Tibial artery (tissue), 4 donors: ENCODE measurements at places on chromosomes 7 and 10.

- no peaks in the 10 kb centered on the region for H3K36me3 ChIP-seq
- no peak overlapping the region for H3K4me3 ChIP-seq
- H3K4me1 ChIP-seq = peaks cover 59% of the 10 kb centered on the region
- no peak for DNase-seq
Observed at GRCh38 chr7:3107228-3107763, 63.6 kb upstream of the CARD11 start.

- no peaks in the 10 kb centered on the region for H3K4me1 ChIP-seq
- H3K27me3 ChIP-seq = no peaks in the 10 kb centered on the region
- no peak for DNase-seq
- no peak overlapping the region for H3K27ac ChIP-seq
Observed at GRCh38 chr7:108467391-108467790, 11.2 kb upstream of the NRCAM start.

GRCh38 chr10:68784476-68784875, 42.9 kb upstream of the STOX1 start:
- H3K4me3 ChIP-seq = no peak overlapping the region
- H3K4me1 ChIP-seq = no peaks in the 10 kb centered on the region
- H3K36me3 ChIP-seq = peaks cover 97% of the 10 kb centered on the region
- DNase-seq = no peak
- H3K27me3 ChIP-seq = no peaks in the 10 kb centered on the region
- H3K27ac ChIP-seq = no peak overlapping the region

DNA sequence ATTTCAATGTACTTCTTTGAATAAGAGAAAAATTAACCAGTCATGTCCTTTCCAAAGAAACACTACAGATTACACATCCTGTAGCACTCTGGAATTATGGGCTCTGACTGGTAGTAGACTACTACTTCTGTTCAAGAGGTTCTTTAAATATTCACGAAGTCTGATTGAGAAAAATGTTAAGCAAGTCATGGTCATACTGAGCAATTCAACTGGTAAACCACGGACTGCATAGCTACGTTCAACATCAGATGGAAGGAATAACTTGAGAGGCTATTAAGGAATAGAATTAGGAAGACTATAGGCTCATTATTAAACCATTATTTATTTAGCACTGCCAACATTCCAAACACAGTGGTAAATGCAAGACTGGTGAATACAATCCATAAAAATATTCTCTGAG, 160.8 kb downstream of the IMMP2L start:
- no peak for DNase-seq
- H3K27ac ChIP-seq = peak overlapping the region; percentile 46
- H3K36me3 ChIP-seq = no peaks in the 10 kb centered on the region
- H3K4me1 ChIP-seq = peaks cover 6% of the 10 kb centered on the region

DNA sequence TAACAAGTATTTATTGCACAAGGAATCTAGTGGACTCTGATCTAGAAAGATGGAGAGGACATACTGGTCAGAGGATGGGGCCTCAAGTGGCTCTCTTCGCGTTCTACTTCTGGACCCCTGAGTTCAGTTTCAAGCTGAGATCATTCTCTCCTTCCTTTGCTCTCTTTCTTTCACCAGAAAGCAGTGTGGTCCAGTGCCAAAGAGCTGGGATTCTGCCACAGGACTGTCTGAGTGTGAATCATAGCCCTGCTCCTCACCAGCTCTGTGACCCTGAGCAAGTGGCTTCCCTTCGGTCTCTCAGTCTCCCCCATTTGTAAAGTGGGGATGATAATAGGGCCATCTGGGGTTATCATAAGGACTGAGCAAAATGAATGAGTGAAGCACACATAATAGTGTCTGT, 715.2 kb downstream of the SUGCT start:
- DNase-seq = no peak
- H3K36me3 ChIP-seq = no peaks in the 10 kb centered on the region
- no peak overlapping the region for H3K4me3 ChIP-seq
- H3K27ac ChIP-seq = peak overlapping the region; percentile 32
- no peaks in the 10 kb centered on the region for H3K27me3 ChIP-seq
- H3K4me1 ChIP-seq = peaks cover 5% of the 10 kb centered on the region

- no peak for DNase-seq
- H3K36me3 ChIP-seq = no peaks in the 10 kb centered on the region
- no peak overlapping the region for H3K4me3 ChIP-seq
Observed at GRCh38 chr7:19508124-19508523, 200.7 kb downstream of the POLR1F start.

DNA sequence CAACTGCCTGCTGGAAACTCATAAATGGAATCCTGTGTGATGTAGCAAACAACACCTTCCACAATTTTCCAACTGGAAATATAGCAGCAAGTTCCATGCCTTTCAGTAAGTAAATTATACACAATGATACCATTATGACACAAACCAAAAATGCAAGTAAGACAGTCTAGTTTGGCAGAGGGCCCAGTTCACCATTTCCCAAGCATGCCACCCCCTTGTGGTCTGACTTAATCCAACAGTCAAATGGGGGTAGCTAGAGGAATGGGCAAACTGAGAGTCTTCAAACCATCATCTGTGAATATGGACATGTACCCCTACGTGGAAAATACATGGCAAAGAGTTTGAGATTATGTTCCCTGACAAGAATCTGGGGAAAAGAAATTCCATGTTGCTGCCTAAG, 137.6 kb upstream of the VWC2 start:
- H3K4me3 ChIP-seq = no peak overlapping the region
- DNase-seq = no peak
- H3K27ac ChIP-seq = no peak overlapping the region
- no peaks in the 10 kb centered on the region for H3K4me1 ChIP-seq

- no peak overlapping the region for H3K4me3 ChIP-seq
- DNase-seq = no peak
- H3K27me3 ChIP-seq = no peaks in the 10 kb centered on the region
- no peak overlapping the region for H3K27ac ChIP-seq
- H3K36me3 ChIP-seq = no peaks in the 10 kb centered on the region
Observed at GRCh38 chr7:22992874-22993840, 20.8 kb downstream of the HYCC1 start.

DNA sequence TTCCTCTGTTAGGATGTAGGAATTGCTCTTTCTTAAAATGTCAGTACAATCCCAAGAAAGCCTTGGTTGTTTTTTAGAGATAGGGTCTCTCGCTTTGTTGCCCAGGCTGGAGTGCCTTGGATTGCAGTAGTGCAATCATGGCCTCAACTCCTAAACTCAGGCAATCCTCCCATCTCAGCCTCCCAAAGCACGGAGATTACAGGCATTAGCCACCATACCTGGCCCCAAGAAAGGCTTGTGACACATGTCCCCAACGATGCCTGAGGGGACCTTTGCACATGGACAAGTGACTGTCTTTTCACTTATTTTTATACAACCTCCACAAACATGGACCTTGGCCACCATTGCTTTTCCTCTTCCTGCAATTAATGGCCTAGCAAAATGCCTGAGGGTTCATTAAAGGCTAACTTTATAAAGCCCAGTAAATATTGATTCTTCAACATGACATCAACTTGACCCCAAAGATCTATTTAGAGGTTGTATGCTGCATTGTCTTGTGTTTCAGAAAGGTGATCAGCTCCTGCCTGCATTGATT, 10.0 kb upstream of the SPOCK2 start:
- H3K36me3 ChIP-seq = peaks cover 67% of the 10 kb centered on the region
- H3K27ac ChIP-seq = no peak overlapping the region
- no peaks in the 10 kb centered on the region for H3K27me3 ChIP-seq
- H3K4me1 ChIP-seq = peaks cover 3% of the 10 kb centered on the region
- H3K4me3 ChIP-seq = no peak overlapping the region
- no peak for DNase-seq

DNA sequence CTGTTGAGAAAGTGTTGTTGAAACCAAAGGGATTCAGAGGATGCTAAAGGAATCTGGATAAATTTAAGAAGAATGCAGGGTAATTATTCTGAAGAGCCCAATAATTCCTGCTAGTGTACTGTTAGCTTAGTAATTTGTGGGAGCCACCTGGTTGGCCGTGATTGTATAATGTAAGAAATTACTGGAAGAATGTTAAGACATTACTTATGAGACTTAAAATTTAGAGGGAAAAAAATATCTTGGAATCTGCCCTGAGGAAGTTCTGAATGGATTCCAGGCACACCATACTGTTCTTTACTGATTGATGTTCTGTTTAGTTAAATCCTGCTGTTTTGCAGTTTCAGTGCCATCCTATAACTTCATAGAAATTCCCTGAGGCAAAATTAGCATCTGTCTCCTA, 155.0 kb upstream of the RHOBTB1 start:
- no peak overlapping the region for H3K4me3 ChIP-seq
- H3K4me1 ChIP-seq = no peaks in the 10 kb centered on the region
- no peak for DNase-seq
- no peaks in the 10 kb centered on the region for H3K27me3 ChIP-seq

GRCh38 chr7:30896036-30896435, 15.6 kb upstream of the AQP1 start:
- H3K4me1 ChIP-seq = peaks cover 76% of the 10 kb centered on the region
- peak overlapping the region; percentile 84 for H3K27ac ChIP-seq
- DNase-seq = no peak
- no peaks in the 10 kb centered on the region for H3K27me3 ChIP-seq
- no peak overlapping the region for H3K4me3 ChIP-seq

- no peak for DNase-seq
- no peaks in the 10 kb centered on the region for H3K27me3 ChIP-seq
- no peak overlapping the region for H3K4me3 ChIP-seq
Observed at GRCh38 chr10:33015761-33016547, 57.9 kb upstream of the ITGB1 start.

GRCh38 chr7:77866786-77867536, 68.4 kb downstream of the PHTF2 start:
- H3K36me3 ChIP-seq = no peaks in the 10 kb centered on the region
- H3K4me1 ChIP-seq = no peaks in the 10 kb centered on the region
- no peaks in the 10 kb centered on the region for H3K27me3 ChIP-seq
- no peak overlapping the region for H3K27ac ChIP-seq
- no peak for DNase-seq

DNA sequence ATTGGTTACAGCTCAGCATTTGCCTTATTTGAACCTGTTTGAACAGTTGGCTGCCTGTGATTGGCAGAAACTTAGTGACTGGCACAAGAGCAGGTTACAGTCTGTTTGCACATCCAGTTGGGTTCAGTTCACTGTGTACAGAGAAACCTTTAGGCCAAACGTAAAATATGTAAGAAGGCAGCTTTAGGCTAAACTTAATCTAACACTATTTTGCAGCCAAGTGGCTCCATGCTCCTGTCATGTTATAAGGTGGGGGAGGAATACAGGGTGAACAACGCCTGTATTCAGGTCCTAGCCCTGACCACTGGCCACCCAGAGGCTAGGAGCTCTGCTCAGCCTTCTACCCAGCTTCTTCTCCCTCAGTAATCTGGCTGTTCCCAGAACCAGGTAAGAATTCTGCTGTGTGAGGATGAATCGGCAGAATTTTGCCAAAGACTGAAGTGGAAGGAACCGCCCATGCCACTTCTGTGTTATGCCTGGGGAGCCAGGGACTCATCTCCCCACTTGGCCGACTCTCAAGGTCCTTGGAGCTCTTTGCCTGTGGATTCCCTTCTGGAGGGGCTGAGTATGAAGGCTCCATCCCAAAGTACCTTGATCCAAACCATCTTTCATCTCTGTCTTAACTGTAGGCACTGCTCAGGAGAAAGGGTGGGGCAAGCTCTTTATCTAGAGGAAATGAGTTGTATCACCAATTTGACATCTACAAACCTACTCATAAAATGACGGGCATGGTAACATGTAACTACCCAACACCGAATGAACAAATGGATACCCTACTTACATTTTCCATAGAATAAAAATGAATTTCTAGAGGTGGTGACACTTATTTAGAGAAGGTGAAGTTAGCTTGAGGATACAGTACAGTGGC, 164.4 kb upstream of the NAMPT start:
- no peak overlapping the region for H3K27ac ChIP-seq
- no peak overlapping the region for H3K4me3 ChIP-seq
- H3K27me3 ChIP-seq = no peaks in the 10 kb centered on the region
- no peaks in the 10 kb centered on the region for H3K4me1 ChIP-seq
- H3K36me3 ChIP-seq = no peaks in the 10 kb centered on the region
- DNase-seq = no peak

DNA sequence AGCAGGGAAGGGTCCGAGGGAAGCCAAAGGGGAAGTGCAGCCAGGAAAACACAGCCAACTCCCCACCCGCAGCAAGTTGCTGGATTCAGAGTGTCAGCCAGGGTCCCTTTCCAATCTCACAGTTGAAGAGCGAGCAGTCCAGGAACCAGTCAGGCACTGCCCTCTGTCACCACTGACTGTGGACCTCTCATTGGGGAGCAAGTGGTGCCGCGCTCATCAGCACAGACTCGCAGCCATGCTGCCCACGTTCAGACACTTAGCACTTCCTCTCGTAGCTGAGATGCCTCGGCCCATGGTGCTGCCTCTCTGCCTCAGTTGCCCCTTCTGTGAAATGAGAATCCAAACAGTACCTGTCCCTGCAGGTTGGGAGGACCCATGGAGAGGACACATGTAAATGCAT, 123.6 kb upstream of the CHST15 start:
- H3K4me1 ChIP-seq = peaks cover 18% of the 10 kb centered on the region
- DNase-seq = no peak
- H3K36me3 ChIP-seq = no peaks in the 10 kb centered on the region
- H3K4me3 ChIP-seq = no peak overlapping the region

DNA sequence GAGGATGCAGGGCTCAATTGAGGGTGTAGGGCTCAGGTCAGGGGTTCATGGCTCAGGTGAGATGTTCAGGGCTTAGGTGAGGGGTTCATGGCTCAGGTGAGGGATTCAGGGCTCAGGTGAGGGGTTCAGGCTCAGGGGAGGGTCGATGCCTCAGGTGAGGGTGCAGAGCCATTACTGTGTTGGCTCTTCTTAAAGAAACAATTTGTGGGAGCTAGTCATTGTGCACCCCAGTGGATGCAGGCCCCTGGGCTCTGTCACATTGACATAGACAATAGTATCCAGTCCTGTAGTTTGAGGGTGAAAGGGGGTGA, 86.7 kb downstream of the ADCY1 start:
- H3K4me1 ChIP-seq = no peaks in the 10 kb centered on the region
- DNase-seq = peak; percentile 52
- H3K4me3 ChIP-seq = no peak overlapping the region
- no peaks in the 10 kb centered on the region for H3K36me3 ChIP-seq
- H3K27me3 ChIP-seq = no peaks in the 10 kb centered on the region
- no peak overlapping the region for H3K27ac ChIP-seq

DNA sequence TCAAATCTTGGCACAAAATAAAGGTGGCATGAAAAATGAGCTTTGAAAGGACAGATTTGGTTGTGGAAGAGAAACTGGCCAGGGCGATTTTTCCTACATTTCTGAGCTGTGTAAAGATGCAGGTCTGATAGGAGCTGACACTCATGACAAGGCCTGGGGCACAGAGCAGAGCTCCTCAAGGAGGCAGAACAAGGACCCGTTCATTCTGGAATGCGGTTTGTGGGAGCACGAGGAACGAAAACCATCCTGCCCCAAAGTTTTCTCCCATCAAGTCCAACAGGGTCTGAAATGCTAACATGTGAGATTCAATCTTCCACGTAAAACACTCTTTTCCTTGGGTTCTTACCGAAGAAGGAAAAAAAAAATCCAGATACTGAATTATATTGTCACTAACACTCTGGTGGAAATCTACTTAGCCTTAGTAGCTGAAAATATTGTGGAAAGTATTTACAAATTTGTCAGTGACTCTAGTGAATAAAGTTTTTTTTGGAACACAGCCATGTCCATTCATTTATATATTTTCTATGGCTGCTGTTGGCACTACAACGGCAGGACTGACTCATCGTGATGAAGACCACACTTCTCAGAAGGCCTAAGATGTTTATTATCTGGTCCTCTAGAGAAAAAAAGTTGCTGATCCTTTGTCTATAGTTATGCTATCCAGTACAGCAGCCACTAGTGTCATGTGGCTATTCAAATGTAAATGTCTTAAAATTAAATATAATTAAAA, 215.7 kb downstream of the BAMBI start:
- no peak overlapping the region for H3K4me3 ChIP-seq
- H3K27me3 ChIP-seq = no peaks in the 10 kb centered on the region
- no peaks in the 10 kb centered on the region for H3K36me3 ChIP-seq
- no peak overlapping the region for H3K27ac ChIP-seq
- H3K4me1 ChIP-seq = no peaks in the 10 kb centered on the region
- no peak for DNase-seq
